ENCODE measurements at places on chromosomes 2 and 18. TPM values are rescaled to one million over a fixed set of nuclear protein-coding genes. Genes with fewer than 3 reads are reported as not detected.

UGT1A5 gene
- not detected for total RNA-seq

GREB1 gene
- total RNA-seq: 2.3 TPM

- peaks cover 28% of the 10 kb centered on the region for H3K4me1 ChIP-seq
- H3K36me3 ChIP-seq: peaks cover 5% of the 10 kb centered on the region
- H3K27ac ChIP-seq: no peak overlapping the region
Observed at GRCh38 chr18:35603528-35603927, 22.0 kb downstream of the GALNT1 start.

GRCh38 chr2:226715347-226715990, 84.2 kb downstream of the IRS1 start:
- no peak overlapping the region for H3K27ac ChIP-seq
- no peaks in the 10 kb centered on the region for H3K4me1 ChIP-seq
- DNase-seq: no peak
- H3K36me3 ChIP-seq: no peaks in the 10 kb centered on the region
- H3K27me3 ChIP-seq: no peaks in the 10 kb centered on the region
- H3K4me3 ChIP-seq: no peak overlapping the region

- H3K4me3 ChIP-seq: no peak overlapping the region
- no peak for DNase-seq
- H3K36me3 ChIP-seq: peaks cover 75% of the 10 kb centered on the region
- H3K27ac ChIP-seq: no peak overlapping the region
Observed at GRCh38 chr2:117943013-117943672, 70.7 kb downstream of the CCDC93 start.

- no peaks in the 10 kb centered on the region for H3K27me3 ChIP-seq
- H3K4me3 ChIP-seq: no peak overlapping the region
- H3K36me3 ChIP-seq: no peaks in the 10 kb centered on the region
- peaks cover 6% of the 10 kb centered on the region for H3K4me1 ChIP-seq
Observed at GRCh38 chr2:75870133-75870532, 159.4 kb upstream of the GCFC2 start.

Measured in MCF 10A (cell line).